Central memory CD8-positive, alpha-beta T cell (primary cell): ENCODE measurements at places on chromosomes 13 and 19.

DNA sequence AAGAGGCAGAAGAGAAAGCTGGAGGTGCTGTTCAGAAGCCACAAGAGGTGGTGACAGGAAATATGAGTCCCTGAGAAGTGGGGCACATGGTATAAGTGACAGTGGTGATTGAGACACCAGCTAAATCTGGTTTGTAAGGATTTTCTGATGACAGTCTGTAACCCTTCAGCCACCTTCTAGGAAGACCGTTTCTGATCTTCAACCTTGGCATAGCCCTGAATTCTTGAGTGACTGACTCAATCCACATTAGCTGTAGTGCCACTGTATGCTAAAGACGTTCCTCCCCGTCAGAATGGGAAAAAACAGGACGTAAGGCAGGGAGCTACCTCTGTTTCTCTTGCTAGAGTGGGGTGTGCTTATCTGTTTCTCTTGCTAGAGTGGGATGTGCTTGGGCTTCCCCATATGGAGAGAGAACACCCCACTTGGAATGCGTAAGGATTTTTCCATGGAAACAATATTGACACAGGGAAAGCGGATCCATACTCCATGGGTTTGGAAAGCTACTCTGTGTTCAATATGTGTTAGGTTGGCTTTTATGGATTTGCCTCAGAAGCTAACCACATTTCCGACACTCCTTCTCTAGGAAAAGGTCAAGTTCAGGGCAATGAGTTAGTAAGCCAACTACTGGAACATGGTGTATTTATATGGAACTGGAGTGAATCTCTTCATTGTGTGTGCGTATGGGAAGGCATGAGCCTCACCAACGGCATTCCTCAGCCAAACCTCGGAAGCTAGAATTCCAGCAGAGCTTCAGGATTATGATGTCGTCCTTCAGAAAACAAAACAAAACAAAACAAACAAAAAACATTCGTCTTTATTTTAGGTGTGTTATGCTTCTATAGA lies 948.8 kb upstream of the SLC10A2 start:
- DNase-seq: no peak

- DNase-seq: no peak
Observed at GRCh38 chr13:109481040-109481439, 305.3 kb downstream of the IRS2 start.

DNA sequence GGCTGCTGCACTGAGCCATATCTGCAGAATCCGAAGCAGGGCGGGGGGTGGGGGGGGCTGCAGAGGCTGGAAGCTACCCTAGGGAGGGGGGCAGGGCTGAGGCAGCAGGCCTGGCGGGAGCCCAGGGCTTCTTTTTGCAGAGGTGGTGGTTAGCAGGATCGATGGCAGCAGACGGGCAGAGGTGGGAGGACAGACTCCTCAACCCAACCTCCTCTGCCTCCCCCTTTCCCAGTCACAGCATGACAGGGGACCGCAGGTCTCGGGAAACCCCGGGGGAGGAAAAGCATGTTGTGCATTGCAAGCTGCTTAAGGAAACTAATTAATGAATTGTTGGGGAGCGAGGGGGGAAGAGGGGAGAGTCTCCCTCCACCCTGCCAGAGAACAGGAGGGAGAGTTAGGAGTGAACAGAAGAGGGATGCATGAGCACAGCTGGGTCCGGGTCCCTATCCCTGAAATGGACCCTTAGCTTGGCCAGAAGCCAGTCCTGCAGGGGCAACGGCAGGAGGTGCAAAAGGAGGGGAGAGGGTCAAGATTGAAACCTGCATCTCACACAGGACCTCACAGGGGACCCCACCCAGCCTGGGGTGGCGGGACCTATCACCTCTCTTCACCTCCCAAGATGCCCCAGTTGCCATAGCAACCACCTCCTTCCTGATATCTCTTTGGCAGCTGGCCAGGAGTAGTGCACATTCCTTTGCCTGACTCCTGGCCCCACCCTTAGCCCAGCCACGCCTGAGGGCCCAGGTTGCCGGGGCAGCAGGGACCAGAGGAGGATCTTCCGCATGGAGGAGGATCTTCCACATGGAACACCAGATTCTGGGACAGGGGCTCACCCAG lies 1.8 kb downstream of the FXYD7 start:
- no peak for DNase-seq

GRCh38 chr13:40911341-40911740 lies 107.8 kb downstream of the ELF1 start:
- no peak for DNase-seq

DNA sequence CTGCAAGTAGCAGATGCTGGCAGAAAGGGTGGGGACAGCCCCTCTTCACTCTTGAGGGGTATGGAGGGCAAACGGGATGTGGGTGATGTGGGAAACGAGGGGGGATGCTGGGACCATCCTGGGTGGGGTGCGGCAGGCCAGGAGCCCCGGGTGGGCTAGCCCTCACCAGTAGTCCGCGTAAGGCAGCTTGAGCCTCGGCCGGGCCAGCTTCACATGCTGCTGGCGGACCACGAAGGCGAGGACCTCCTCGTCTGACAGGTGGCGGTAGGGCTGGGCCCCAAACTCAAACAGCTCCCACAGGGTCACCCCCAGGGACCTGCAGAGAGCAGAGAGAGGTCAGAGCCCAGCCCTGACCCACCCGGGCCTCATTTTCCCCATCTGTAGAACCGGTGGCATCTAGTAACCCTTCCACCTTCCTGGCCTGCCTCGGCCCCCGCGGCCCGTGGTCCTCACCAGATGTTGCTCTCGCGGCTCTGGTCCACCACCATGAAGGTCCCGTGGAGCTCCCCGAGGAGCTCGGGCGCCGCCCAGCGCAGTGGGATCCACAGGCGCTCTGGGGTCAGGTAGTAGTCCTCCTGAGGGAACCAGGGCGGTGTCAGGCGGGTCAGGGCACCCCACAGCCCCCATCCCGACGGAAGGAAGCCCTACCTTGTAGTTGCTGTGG lies 10.7 kb downstream of the LMTK3 start:
- no peak for DNase-seq

GRCh38 chr19:4604912-4605311 lies 34.4 kb upstream of the TNFAIP8L1 start:
- DNase-seq: no peak

DNA sequence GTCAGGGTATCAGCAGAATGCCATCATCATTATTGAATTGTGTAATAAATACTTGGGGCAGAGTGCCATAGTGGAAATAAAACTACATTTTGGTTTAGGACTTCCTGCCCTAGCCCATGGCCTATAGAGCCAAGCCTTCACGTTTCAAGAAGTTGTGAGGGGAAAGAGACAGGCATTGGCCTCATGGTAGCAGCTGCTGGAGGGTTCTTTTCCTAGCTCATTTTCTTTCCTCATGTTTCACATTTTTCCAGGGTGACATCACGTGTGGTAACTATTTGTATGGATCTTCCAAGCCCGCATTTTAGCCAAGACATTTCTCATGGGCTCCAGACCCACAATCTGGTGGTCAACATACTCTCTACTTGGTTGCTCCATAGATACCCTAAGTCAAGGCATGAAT lies 80.4 kb downstream of the LRCH1 start:
- no peak for DNase-seq

- no peak for DNase-seq
Observed at GRCh38 chr19:19719798-19720197, 13.1 kb downstream of the ZNF14 start.

- DNase-seq: no peak
Observed at GRCh38 chr19:6292006-6292405, 12.2 kb upstream of the MLLT1 start.

DNA sequence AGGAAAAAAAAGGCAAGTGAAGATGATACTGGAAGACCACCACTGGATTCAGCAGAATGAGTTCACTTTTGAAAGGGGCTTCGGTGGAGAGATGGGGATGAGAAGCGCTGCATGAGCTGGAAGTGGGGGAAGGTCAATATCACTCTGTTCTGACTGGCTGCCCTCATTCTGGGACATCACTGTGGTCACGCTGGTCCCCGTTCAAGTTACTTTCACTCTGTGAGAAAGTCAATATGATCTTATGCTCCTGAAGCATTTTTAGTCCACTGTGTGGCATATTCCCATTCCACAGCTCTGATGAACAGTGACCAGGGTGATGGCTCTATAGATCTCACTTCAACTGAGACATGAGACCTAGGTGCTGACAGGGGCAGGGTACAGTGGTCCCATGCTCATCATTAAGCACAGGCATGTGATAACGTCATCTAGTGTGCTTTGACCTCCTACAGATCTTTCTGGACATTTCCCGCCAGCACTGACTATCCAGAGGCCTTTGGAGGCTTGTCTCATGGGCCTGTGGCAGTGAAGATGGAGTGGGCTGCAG lies 40.2 kb upstream of the GPR183 start:
- DNase-seq: no peak

DNA sequence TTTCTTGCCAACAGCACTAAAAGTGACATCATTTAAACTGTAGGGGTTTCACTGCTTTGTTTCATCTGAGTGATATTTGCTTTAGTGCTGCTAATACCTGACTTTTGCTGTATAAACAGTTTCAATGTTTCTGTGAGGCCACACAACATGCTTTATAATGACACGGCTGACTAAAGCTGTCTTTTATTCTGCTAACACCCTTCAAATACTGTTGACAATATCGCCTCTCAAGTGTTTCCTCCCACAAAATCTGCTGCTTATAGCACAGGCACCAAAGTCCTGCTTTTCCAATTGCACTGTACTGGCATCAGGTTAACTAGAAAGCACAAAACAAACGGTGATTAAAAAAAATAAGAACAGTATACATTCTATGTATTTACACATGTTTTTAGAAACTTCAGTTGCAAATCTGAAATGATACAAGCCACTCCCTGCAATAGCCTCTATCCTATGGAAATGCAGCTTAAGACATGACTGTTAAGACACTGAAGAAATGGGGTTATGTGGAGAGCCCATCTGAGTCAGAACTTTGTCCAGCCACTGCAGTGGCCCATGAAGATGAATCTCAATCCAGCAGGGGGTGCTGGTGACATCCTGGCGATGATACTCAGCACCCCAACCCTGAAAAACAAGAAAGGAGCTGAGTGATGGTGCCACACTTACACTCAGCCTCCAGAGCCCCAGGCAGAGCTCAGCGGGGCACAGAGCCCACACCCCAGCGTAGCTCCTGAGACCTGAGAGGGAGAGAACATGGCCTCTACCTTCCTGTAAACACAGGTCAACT lies 29.4 kb downstream of the RFXAP start:
- DNase-seq: no peak

- DNase-seq: no peak
Observed at GRCh38 chr19:10096615-10096963, 5.9 kb downstream of the ANGPTL6 start.

GRCh38 chr19:47186446-47187334 lies 44.3 kb downstream of the BBC3 start:
- DNase-seq: peak; percentile 87

DNA sequence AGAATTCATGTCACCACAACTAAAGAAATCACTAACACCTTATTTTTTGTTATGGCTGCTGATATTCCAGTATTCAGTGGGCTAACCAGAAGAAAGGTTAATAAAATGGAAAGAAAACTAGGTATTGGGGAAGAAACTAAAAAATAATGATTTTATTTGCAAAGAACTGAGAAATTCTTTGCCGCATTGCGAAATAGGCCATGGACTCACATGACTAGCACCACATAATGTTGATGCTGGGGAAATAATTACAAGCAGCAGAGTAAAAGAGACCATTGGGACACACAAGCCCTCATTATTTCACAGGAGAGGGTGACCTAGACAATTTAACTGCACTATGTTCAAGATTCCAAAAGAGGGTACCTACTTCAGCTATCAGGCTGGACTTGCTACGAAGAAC lies 1411.5 kb downstream of the SLITRK5 start:
- no peak for DNase-seq

DNA sequence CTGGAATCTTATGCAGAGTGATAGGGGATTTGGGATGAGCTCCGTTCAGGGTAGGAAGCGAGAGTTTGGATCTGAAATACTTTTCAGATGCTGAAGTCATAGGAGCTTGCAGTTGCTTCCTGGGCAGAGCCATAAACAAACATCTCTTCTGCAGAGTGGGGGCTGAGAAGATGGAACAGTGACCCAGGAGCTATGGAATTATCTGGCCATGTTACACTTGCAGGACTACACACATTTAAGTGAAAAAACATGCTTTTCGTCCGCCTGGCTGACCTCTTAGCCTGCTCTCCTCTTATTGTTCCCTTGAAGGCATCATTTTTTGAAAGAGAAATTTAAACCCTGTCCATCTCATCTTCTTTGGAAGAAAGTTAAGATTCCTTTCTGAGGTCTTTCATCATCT lies 40.7 kb downstream of the PSG11 start:
- no peak for DNase-seq

DNA sequence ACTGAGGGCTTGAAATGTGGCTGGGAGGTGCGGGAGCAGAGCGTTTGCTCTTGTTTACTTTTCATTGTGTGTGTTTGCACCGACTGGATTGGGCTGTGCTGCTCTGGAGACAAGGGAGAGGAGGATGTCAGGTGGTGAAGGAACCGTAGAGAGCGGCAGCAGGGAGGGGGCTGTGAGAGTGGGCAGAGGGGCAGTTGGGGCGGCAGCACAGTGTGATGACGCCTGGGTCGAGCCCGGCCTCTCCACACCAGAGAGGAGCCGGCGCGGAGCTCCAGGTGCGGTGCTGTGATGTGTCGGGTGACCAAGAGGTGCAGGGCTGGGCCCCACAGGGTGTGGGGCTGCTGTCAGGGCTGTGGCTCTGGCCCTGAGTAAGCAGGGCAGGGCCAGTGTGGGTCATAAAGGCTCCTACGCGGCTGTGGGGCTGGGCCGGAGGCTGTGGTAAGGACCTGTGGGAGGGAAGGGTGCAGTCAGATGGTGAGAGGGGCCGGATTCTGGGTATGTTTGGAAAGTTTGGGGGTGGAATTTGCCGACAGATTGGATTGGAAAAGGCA lies 10.5 kb downstream of the NAXD start:
- DNase-seq: no peak

DNA sequence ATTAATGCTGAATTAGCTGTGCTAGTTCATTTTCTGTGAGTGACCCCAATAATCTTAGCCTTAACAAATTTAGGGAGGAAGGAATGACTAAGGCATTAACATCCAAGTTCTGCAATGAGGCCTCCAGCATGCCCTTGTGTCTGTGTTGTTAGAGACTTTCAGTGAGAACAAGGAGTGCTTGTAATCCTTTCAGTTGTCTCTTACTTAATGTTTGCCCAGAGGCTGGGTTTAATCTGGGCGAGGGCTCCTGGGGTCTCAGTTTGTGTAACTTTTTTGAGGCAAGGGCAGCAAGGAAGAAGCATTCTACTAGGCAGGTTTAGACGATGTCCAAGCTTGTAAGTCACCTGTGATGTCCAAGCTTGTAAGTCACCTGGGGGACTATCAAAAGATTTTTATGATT lies 24.3 kb downstream of the CCNA1 start:
- DNase-seq: no peak

DNA sequence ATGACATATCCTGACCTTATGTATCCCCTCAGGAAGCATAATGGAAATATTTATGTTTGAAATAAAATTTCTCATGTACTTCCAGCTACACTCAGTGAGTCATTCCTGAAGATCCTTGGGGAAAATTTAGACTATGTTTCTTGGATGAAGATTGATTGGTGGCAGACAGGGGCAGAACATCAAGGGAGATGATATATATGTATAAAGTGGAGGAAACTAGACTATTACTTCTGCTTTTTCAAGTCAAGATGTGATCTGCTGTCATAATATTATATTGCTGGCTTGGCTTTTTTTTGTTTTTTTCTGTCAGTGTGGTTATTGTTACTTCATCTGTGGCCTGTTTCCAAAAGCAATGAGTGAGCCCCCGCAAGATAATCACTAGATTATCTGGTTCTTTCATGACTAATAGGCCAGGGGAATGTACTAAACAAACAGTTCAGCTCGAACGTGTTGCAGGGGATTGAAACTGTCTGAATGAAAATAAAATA lies 87.2 kb upstream of the TNFSF11 start:
- no peak for DNase-seq
